ENCODE measurements at places on chromosomes 5 and 9.

GRCh38 chr9:114226246-114227055 lies 71.1 kb downstream of the COL27A1 start:
- DNase-seq = no peak

GRCh38 chr5:72486371-72486770 lies 20.8 kb downstream of the ZNF366 start:
- DNase-seq = no peak

DNA sequence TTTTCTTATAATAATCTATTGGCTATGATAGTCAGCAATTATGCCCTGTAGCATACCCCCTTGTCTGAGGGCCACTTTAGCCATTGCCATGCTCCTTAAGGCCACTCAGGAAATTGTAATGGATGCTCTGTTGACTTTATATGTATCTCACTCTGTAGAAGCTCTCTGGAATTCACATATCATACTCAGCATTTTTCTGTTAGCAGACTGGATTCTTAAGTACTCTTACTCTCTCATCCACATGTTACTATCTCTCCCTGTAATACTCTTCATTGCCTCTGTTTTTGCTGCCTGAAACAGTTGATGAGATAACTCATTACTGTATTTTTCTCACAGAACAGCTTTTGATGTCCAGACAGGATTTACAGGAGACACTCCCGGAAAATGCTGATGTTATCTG lies 24.2 kb downstream of the TMEM232 start:
- DNase-seq = no peak

GRCh38 chr5:173161148-173161547 lies 16.8 kb downstream of the BNIP1 start:
- no peak for DNase-seq

DNA sequence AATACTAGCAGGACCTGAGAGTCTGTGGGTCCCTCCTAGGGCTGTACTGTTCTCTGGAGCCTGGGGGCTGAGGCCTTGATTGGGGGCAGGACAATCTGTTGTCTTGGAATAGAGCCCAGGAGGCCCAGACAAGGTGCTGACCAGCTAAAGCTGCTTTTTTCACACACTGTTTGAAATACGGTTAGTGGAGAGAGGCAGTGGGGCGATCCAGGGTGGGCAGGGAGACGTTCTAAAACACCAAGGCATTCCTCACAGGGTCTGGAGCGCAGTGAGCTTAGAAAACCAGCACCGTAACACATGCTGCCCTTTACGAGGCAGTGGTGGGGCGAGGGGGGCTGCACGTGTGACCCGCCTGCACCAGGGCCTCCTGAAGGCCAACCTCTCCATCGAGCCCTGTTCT lies 55.1 kb downstream of the EHMT1 start:
- DNase-seq = no peak

GRCh38 chr5:9799606-9800005 lies 169.5 kb upstream of the TAS2R1 start:
- DNase-seq = no peak

DNA sequence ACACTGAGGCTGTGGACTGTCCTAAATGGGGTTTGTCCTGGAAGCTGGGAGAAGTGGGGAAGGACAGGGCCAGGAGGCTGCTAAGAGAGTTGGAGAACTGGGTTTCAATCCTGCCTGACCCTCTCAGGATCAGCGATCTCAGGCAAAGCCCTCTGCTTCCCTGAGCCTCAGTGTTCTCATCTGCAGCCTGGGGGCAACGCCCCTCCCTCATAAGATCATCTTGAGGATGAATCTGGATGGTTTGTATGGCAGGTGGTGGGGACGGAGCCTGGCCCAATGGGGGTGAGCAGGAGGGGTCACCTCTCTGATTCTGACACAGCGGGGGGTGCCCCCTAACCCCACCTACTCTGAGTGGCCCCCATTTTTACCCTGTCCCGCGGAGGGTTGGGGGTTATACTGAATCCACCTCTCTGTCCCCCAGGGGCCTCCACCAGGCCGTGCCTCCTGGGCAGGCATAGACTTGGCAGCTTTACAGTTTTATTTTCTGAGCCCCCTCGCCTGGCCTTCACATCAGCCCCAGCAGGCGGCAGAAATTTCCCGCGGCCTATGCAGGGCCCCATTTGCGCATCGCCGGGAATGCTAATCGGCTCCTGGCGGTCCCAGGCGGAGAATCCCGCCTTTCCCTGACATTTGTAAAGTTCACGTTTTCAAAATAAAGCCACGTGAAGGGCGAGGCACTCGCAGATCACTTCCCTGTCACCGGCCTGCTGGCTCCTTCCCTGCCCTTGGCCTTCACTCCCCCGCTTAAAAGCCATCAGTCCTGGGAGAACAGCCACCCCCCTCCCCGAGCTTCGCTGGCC lies 17.8 kb upstream of the LAMC3 start:
- DNase-seq = no peak

DNA sequence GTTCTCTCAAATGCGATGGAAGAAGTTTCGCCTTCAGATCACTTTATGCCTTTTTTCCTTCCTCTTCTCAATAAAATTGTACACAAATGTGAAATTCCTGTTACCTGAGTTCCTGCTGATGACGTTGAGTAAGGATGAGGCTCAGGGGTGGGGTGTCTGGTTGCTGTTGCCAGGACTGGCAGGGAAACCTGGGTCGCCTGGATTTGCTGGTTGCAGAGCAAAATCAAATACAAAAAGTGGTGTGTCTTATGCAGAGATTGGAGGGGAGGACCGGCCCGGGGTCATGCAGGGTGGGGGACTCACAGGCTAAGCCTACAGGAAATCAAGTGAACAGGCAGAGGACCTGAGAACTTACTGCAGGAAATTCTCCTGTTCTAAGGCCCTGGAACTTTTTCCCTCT lies 39.2 kb downstream of the ANXA2R start:
- DNase-seq = no peak

GRCh38 chr5:179348843-179349242 lies 3.6 kb upstream of the ADAMTS2 start:
- DNase-seq = no peak

- no peak for DNase-seq
Observed at GRCh38 chr9:127263664-127264063, 910 bp upstream of the GARNL3 start.

DNA sequence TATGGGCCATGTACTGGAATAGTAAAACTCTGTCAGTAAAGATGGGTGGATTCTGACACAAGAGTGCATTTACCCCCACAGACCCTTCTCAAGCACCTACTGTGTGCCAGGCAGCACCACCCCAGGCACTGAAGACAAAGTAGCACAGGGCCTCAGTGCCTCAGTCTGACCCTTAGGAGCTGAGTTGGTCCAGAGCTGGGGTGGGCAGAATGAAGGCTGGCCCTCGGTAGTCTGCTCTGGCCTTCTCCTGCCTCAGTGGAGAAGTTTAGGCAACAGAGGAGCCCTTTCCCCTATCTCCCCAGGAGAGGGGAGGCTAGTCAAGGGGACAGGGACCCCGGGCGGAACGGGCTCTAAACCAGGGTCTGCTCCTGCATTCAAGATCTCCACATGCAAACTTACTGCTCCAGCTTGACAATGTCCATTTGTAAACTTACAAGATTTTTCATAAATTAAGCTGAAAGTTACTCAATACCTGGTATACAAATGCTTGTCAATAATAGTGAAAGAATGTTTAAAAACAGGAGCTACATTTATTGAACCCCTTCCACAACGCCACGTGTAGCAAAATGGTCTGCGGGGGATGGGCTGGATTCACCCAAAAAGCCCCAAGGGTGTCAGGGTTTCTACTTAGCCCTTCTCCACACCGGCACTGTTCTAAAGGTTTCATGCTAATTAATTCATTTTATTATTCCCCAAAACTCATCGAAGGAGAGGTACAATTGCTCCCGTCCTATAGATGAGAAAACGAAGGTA lies 1.5 kb downstream of the VDAC1 start:
- no peak for DNase-seq

GRCh38 chr9:111064160-111064837 lies 26.0 kb upstream of the LPAR1 start:
- DNase-seq = no peak

GRCh38 chr5:146753641-146754040 lies 124.9 kb downstream of the PPP2R2B start:
- DNase-seq = no peak

GRCh38 chr5:57725658-57726504 lies 243.3 kb upstream of the ACTBL2 start:
- no peak for DNase-seq

- DNase-seq = no peak
Observed at GRCh38 chr9:90801241-90801972, at the start of gene SYK. SYK (plus strand) TSS chr9:90801819; CDS start chr9:90843899, 42,080 bp downstream.

DNA sequence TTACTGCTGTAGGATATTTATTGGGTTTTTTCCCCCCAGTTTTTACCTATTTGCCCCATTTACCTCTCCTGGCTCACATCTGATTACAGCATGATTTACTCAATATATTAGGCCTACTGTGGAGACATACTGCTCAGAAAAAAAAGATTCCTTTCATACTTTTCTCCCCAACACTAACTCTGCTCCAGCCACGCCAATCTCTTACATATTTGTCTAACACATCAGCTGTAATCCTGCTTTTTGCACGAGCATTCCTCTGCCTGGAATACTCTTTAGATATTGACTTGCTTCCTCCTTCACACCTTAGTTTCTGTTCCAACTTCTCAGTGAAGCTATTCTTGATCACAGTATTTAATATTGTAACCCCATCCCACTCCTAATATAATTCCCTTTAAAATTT lies 158.1 kb upstream of the VCAN start:
- no peak for DNase-seq

GRCh38 chr9:70557661-70558369 lies 143.4 kb upstream of the KLF9 start:
- no peak for DNase-seq

GRCh38 chr5:54900984-54901725 lies 84.2 kb downstream of the ESM1 start:
- no peak for DNase-seq

DNA sequence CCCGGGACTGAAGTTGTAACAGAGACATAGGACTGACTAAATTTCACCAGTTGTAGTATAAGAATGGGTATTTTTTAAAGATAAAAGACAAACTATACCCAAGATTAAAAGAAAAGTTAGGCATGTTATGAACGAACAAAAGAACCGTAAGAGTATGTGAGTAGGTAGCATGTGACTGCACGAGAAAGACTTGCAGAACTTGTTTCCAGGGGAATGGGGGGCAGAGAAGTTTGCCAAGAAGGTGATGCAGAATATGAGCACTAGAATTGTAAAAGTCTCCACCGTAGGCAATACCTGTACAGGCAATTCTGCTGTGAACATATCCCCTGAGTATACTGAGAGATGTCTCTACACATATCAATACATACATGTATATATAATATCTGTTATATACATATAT lies 614.7 kb downstream of the PRELID2 start:
- DNase-seq = no peak

GRCh38 chr5:123754908-123755307 lies 242.9 kb downstream of the CSNK1G3 start:
- DNase-seq = no peak

GRCh38 chr9:81833563-81834345 lies 94.5 kb upstream of the SPATA31D4 start:
- no peak for DNase-seq

- no peak for DNase-seq
Observed at GRCh38 chr5:123809594-123810221, 297.7 kb downstream of the CSNK1G3 start.

DNA sequence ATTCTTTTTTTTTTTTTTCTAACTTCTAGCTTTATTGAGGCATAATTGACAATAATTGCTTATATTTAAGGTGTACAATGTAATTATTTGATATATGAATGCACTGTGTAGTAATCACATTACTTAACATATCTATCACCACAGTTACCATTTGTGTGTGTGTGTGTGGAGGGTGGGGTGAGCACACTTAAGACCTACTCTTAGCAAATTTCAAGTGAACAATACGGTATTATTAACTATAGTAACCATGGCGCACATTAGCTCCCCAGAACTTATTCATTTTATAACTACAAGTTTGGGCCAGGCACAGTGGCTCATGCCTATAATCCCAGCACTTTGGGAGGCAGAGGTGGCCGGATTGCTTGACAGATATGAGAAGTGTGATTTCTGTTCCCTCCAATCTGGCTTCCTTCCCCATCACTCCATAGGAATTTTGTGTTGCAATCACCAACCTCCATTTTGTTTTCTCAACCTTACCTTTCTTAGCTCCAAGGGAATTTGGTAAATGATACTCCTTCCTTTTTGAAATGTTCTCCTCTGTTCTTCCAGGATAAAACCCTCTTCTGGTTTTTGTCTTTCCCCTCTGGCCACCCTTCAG lies 14.9 kb downstream of the TXN start:
- DNase-seq = no peak

GRCh38 chr9:107989099-107989498 lies 499.5 kb upstream of the KLF4 start:
- no peak for DNase-seq

GRCh38 chr9:123523001-123523400 lies 167.0 kb downstream of the CRB2 start:
- DNase-seq = no peak

GRCh38 chr9:95552814-95553546 lies 36.2 kb upstream of the PTCH1 start:
- DNase-seq = no peak
